ENCODE measurements at places on chromosomes 6 and 20.

- no peak for DNase-seq
These were observed 17.4 kb downstream of the MACROD2 start for GRCh38 chr20:14012671-14013070.

- no peak for DNase-seq
These were observed 60.2 kb downstream of the NOL4L start for GRCh38 chr20:32524829-32525501.

- DNase-seq = no peak
These were observed 1.3 kb upstream of the MUCL3 start for GRCh38 chr6:30939473-30939872.

- DNase-seq = no peak
These were observed 25.5 kb downstream of the PCK1 start for GRCh38 chr20:57586370-57586793.

DNA sequence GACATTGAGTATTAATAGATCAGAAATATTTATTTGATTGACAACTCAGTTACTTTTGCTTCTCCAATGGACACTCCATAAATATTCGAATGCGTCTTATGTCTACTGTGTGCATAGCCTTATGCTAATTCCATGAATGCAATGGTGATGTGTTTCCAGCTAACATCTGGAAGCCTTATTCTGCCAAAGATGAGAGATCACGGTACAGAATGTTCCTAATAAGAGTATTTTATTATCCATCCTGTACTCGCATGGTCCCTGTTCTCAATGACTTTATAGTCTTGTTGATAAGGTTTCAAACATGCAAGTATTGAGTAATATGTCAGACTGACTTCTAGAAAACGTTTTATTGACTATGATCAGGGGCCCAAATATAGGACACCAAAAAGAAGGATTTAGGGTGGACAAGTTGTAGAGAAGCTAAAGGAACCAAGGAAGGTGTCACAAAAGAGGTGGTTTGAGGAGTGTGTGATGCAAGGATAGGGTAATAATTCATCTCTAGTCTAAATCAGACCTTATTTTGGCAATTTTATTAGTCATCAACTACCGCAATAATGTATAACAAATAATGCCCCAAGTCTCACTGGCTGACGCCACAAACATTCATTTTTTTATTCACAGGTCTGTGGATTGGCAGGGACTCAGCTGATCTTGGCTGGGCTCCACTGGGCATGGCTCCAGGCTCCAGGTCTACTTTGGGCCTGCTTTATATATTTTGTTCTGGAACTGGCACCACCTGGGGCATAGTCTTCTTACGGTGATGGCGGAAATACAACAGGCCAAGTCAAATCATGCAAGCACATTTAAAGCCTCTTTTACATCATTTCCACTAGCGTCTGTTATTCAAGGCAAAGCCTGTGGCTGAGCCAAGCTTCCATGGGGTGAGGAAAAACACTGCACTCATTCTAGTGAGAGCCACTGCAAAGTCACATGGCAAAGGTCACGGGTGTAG, 24.5 kb upstream of the CD83 start:
- DNase-seq = no peak

DNA sequence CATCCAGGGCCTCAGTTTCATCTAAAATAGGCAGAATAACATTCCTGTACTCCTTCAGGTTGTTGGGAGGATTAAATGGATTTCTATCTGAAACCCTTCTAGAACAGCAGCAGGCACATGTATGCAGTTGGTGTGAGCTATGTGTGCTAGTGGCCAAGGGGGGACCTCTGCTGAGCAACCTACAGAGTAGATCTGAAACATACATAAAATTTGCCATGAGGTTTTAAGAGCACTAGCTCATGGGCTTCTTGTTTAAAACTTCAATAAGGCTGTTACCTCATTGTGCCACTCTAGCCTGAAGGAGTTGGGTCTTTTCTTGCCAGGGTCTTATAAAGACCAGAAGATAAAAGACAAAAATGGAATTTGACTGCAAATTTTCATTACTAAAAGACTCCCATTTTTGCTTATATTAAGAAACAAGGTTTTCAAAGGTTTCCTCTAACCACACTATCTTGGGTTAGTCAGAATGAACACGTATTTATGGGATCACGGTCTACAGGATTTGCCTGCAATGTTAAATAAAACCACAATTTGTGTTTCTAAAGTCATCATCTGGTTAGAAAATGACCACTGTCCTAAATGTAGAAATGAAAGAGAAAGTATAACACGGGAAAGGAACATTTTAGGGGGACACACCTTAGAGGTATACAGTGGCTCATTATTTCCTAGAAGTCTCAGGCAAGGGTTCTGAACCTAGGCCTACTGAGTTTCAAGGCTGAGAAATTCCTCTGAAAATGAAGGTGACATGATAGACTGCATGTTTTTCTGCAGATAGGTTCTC, 144.9 kb upstream of the OLIG3 start:
- DNase-seq = peak; percentile 24

- no peak for DNase-seq
These were observed 68.9 kb upstream of the SCGN start for GRCh38 chr6:25583099-25583498.

DNA sequence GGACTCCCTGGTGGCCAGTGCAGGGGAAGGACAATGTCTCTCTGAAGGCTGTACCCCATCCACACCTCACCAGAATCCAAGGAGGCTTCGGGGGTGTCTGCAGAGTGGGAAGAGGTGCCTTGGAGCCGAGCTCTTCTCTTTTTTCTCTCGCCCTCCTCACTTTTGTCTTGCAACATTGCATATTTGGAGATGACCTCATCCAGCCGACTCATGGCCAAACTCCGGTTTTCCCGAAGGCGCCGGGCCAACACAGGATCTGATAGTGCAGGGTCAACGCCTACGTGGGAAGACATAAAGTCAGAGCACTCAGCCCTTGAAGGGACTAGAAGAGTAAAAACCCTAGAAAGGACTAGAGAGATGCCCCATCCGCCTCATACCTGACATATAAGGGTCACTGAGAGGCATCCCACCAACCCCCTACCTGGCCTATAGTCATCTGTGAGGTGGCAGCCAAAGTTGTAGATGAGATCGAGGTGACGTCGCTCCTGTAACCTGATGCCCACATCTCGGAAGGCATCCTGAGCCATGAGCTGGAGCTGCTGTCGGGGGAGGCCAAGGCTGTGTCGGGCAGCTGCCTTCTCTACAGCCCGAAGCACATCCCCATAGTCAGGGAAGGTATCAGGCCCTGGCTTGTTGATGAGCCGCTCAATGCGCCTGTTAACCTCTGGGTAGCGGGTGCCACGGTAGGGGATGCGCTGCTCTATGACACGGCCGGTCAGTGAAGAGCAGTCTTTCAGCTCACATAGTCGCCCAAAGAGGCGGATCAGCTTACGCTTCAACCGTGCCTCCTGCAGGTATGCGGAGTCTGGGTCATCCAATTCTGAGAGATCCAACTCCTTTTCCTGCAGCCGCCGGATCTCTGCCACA, 3.0 kb upstream of the ZBTB22 start:
- no peak for DNase-seq

DNA sequence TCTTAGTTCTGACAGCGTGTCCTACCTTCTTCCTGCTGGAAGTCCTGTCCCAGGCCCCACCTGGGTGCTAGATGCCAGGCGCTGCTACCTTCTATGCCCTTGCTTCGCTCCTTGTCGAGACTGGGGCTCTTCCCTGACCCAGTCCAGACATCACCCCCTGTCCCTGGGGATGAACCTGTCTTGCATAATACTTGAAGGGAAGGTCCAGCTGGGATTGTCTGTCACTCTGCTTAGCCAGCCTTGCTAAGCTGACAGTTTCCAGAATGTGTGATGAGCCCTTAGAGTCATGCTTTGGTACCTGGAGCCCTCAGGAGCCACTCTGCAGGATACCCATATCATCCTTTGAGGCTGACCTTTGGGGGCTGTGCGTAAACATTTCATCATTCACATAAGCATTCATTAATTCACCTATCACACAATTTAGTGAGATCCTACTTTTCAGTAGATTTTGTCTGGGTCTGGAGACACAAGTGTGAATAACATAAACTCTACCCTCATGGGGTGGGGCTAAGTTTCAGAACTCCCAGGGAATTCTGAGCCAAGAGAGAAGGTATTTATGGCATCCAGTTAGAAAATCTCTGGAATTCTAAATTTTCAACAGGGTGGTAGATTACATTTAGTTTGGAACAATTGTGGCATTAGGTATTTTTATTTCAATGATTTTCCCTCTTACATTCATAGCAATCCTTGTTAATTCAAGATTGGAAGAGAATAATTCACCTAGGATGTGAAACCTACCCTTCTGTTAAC, 151.1 kb upstream of the HDAC2 start:
- DNase-seq = no peak

DNA sequence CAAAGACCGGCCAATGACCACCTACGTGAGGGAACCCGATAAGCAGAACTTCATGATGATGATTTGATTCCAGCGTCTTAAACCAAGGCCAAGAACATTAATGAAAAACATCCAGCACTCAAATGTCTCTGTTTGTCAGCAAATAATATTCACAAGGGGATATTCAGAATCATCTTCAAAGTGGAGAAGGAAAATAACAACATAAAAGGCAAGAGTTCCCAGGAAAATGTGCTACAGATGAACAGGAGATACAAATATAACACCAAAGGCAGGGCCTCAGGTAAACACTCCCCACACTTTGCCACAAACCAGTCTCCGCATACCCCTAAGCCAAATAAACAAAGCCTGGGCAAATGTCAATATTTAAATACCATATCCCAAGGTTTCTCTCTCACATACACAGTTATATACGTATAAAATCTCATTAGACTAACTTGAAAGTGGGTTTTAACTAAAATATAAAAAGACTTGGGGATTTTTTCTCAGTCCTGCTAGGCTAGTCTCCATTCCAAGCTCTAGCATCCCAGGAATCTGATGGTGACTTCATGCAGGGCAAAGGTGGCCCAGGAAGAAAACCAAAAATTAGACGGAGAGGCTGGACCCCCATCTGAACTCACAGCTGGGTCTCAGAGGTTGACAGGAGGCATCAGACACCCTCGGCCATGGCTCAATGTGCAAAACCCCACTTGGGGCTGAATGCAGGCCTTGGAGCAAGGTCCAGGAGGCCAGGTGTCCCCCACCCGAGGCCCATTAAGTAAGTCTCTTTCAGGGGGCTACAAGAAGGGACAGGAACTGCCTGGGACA, 32.1 kb downstream of the TRAM2 start:
- no peak for DNase-seq

DNA sequence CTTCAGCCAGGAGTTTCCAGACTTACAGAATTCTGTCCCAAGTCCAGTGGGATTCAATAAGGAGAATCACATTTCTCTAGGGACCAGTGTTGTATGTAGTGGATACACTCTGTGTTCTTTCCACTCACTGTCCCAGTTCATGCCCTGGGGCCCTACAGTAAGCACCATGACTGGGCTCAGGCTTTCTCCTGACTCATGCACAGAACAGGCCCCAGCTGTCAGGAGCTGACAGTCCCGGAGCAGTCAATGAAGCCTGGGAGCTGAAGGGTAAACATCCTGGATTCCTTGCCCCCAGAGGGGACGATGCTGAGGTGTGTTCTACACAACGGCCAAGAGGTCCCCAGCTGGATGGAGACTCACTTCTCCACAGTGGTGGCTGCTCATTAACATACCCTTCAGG, 40.2 kb upstream of the LRFN2 start:
- DNase-seq = no peak

GRCh38 chr20:62826646-62827310, 9.9 kb downstream of the COL9A3 start:
- no peak for DNase-seq

DNA sequence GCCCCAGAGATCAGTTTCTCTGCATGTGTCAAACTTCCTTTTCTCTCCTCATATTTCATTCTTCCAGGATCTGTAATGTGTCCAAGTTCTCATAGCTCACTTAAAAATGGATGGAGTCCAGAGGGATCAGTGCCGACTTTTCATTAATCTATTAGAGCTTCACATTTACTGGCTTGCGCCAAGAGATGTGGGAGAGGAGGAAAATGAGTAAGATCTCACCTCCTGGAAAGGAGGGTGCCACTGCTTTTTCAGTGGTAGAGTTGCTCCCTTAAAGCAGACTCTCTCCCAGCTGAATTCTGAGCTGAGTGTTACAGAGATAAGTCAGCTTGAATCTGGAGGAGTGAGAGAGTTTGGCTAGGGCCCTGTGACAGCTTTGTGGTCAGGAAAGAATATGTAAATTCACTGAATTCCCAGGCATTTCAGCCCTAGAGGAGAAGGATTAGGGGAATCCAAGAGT, 175.9 kb downstream of the SOX4 start:
- DNase-seq = no peak

- DNase-seq = no peak
These were observed 94.2 kb upstream of the TAB2 start for GRCh38 chr6:149223120-149223903.

DNA sequence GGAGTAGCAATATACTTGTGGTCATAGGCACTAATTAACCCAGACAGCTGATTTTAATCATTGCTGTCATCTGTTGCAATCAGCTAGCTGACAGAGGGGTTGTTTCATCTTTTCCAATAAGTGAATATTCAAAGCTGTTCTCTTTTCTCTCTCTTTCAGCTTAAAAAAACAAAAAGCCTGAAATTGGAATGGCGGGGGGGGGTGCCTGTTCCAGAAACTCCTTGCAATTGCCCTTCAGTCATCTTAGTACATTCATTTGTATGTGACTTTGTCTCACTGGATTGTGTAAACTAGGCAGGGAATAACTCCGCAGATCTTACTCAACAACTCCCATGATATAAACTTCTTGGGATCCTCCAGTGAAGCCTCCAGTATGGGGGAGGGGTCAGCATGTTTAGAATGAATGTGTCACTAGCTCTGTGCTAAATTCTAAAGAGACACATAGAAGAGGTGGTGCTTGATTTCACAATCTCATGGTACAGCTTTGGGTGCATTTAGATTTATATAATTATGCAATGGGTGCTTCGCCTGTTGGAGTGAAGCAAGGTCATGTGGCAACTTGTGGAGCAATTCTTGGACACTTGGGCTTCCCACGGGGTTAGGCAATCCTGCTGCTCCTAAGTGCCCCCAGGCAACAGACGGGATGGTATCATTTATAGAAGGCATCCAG, 40.1 kb downstream of the SLC24A3 start:
- DNase-seq = peak; percentile 50

DNA sequence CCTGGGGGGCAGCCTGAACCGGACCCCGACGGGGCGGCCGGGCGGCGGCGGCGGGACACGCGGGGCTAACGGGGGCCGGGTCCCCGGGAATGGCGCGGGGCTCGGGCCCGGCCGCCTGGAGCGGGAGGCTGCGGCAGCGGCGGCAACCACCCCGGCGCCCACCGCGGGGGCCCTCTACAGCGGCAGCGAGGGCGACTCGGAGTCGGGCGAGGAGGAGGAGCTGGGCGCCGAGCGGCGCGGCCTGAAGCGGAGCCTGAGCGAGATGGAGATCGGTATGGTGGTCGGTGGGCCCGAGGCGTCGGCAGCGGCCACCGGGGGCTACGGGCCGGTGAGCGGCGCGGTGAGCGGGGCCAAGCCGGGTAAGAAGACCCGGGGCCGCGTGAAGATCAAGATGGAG, 636 bp downstream of the SRF start:
- no peak for DNase-seq

Data from CD4-positive, alpha-beta T cell treated with Interferon alpha-2 for 1 hour (primary cell).